ENCODE measurements at places on chromosomes 7 and 10. TPM values are rescaled to one million over a fixed set of nuclear protein-coding genes. Genes with fewer than 3 reads are reported as not detected.

GRCh38 chr10:79244841-79245504 is 102.3 kb upstream of the PPIF start:
- DNase-seq: no peak

GRCh38 chr10:13146379-13146778 is 15.0 kb upstream of the MCM10 start:
- no peak for DNase-seq

DNA sequence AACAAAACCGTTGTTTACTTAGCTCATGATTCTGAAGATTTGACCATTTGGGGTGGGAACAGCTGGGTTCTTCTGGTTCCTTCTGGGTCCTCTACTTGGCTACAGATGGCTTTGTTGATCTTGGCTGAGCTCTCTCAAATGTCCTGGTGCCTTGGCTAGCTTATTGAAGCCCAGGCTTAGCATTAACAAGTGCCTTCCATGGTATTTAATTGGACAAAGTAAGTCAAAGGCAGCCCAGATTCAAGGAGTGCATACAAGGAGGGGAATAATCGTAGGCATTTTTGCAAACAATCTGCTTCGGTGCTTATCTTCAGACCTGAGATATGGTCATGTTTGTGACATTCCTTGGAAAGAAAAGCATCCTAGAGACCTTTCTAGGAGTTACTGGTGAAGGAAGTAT is 81.4 kb downstream of the ADCYAP1R1 start:
- DNase-seq: no peak

- DNase-seq: no peak
These were observed 150.5 kb upstream of the PPP2R2D start for GRCh38 chr10:131750171-131750895.

- DNase-seq: no peak
These were observed 19.6 kb upstream of the GOLGA7B start for GRCh38 chr10:97830064-97830463.

- no peak for DNase-seq
These were observed 41.4 kb downstream of the GNA12 start for GRCh38 chr7:2802504-2803341.

Gene CRHR2
- total RNA-seq: not detected

Gene HOXA11
- 7.1 TPM for total RNA-seq

Data from gastrocnemius medialis (tissue), 4 donors.